ENCODE measurements at places on chromosomes 2 and 18.

GRCh38 chr2:88199912-88200682 lies 30.0 kb downstream of the THNSL2 start:
- peak; percentile 32 for DNase-seq
- no peaks in the 10 kb centered on the region for H3K36me3 ChIP-seq
- H3K4me1 ChIP-seq, result peaks cover 9% of the 10 kb centered on the region
- H3K4me3 ChIP-seq, result no peak overlapping the region

DNA sequence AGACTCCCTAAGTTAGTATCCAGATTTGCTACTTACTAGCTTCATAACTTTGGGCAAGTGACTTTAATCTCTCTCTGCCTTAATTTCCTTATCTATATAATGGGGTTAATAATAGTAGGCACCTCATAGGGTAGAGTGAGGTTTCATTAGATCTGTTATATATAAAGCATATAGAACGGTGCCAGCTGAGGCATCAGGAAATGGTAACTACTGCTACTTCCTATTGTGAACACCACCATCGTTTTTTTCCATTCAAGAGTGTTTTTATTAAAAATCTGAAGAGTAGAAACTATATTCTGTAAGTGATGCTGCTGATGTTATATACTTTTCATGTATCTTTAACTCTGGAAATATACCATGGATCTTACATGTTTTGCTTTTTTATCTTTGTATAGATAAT lies 44.3 kb downstream of the MALT1 start:
- peak overlapping the region; percentile 81 for H3K27ac ChIP-seq
- no peaks in the 10 kb centered on the region for H3K27me3 ChIP-seq
- no peak for DNase-seq
- H3K36me3 ChIP-seq, result peaks cover 76% of the 10 kb centered on the region
- peaks cover 53% of the 10 kb centered on the region for H3K4me1 ChIP-seq
- no peak overlapping the region for H3K4me3 ChIP-seq

- H3K4me3 ChIP-seq, result no peak overlapping the region
- H3K27me3 ChIP-seq, result no peaks in the 10 kb centered on the region
- H3K4me1 ChIP-seq, result peaks cover 11% of the 10 kb centered on the region
- H3K36me3 ChIP-seq, result peaks cover 9% of the 10 kb centered on the region
- no peak for DNase-seq
- H3K27ac ChIP-seq, result no peak overlapping the region
These were observed 243.1 kb upstream of the SMAD7 start for GRCh38 chr18:49193897-49194296.

DNA sequence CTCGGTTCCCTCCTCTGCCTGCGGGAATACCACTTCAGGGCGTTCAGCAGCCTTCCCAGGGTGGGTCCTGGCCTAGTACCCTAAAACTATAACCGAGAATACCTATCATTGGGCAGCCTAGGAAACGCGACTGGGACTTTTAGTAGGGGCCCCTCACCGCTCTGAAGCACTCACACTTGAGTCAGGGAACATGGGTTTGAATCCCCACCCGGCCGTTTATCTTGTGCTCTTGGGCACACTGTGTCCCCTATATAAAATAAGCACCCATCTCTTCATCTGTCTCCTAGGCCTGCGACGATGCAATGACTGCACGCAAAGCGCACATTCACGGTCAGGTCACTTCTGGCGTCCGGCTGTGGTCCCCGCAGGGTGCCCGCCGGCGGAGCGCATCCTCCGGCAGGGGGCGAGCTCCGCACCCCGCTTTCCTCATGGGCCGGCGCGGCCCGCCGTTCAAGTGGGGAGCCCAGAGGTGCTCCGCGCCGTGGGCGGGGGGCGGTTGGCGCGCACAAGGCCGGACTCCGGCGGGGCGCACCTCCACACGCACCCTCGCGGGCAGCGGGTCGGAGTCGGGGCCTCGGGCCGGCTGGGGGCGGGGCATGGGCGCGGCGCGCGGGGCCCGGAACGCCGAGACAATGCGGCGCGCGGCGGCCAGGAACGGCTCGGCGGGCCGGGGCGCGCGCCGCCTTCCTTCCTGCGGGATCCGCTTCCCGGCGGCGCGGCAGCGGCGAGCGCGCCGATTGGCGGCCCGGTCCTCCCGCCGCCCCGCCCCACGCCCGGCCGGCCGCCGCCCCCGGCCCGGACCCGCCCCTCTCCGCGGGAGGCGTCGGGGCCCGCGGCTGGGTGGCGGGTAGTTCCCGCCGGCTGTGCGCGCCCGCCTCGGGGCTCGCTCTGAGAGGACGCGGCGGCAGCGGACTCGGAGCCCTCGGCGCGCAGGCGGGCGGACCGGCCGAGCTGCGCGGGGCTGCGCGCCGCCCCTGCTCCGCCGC lies at the start of gene ASAP2:
Gene ASAP2 (plus strand): TSS at position 850 of the 986 bp plus-strand sequence. CDS start 293 bp downstream, outside the sequence.
- H3K4me3 ChIP-seq, result peak within 1 kb of the TSS; percentile 67
- DNase-seq, result peak; percentile 53
- H3K4me1 ChIP-seq, result peaks cover 7% of the 10 kb centered on the region
- no peak within 1 kb of the TSS for H3K27ac ChIP-seq
- no peaks in the 10 kb centered on the region for H3K36me3 ChIP-seq

- peaks cover 8% of the 10 kb centered on the region for H3K27me3 ChIP-seq
- H3K4me3 ChIP-seq, result no peak overlapping the region
- H3K4me1 ChIP-seq, result no peaks in the 10 kb centered on the region
These were observed 20.6 kb downstream of the SCYGR5 start for GRCh38 chr2:227687189-227687588.

- no peaks in the 10 kb centered on the region for H3K27me3 ChIP-seq
- DNase-seq, result no peak
- no peaks in the 10 kb centered on the region for H3K4me1 ChIP-seq
- H3K36me3 ChIP-seq, result no peaks in the 10 kb centered on the region
- no peak overlapping the region for H3K4me3 ChIP-seq
- H3K27ac ChIP-seq, result no peak overlapping the region
These were observed 692.9 kb upstream of the HS6ST1 start for GRCh38 chr2:129011466-129012061.

- no peaks in the 10 kb centered on the region for H3K36me3 ChIP-seq
- no peak overlapping the region for H3K27ac ChIP-seq
These were observed 196.4 kb upstream of the CDH20 start for GRCh38 chr18:61136711-61137251.

GRCh38 chr2:207153266-207153975 lies 12.3 kb downstream of the KLF7 start:
- H3K27ac ChIP-seq, result no peak overlapping the region
- no peak for DNase-seq
- H3K4me3 ChIP-seq, result no peak overlapping the region

GRCh38 chr2:131801210-131801744 lies 273.6 kb downstream of the CCDC74A start:
- no peak overlapping the region for H3K27ac ChIP-seq
- H3K4me1 ChIP-seq, result peaks cover 7% of the 10 kb centered on the region
- peaks cover 13% of the 10 kb centered on the region for H3K27me3 ChIP-seq
- H3K4me3 ChIP-seq, result no peak overlapping the region
- no peak for DNase-seq

All from activated naive CD4-positive, alpha-beta T cell treated with anti-CD3 and anti-CD28 coated beads, Interleukin-2, amount 10 ng/mL, durations not matched to agents 7 days and 5 days (primary cell).